ENCODE measurements at places on chromosomes 4 and X. TPM values are rescaled to one million over a fixed set of nuclear protein-coding genes. Genes with fewer than 3 reads are reported as not detected.

DNA sequence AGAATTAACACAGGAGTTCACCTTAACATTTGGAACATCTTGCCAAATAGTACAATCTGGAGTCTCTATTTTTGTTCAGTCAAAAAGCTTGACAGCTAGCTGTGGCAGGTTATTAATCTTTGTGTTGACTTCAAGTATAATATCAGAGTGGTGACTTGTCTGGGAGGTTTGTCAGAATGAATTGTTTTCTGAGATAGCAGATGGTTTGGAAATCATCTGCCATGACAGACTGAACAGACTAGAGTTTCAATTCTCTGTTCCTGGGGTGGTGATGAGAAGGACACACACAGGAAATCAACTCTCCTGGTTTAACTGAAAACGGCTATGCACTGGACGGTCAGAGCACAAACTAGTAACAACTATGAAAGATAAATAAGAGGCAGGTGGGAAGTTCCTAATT, 203.3 kb upstream of the EMCN start:
- no peak for DNase-seq

DNA sequence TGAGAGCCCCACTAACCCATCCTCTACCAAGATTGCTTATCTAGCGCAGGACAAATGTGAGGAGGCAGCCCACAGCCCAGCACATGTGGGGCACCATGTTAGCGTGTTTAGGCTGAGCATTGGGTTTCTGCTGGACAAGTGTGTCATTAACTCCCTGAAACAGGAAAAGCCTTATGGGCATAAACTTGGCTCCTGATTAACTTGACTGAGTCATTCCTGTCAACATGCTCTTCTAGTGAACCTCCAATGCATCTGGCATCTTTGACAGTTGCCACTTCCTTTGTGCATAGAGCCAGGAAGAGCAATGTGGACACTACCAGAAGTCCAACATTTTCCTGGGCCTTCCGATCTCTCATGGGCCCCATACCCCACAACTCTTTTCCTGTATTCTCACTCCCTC, 2.5 kb downstream of the SPIN2A start:
- no peak for DNase-seq

DNA sequence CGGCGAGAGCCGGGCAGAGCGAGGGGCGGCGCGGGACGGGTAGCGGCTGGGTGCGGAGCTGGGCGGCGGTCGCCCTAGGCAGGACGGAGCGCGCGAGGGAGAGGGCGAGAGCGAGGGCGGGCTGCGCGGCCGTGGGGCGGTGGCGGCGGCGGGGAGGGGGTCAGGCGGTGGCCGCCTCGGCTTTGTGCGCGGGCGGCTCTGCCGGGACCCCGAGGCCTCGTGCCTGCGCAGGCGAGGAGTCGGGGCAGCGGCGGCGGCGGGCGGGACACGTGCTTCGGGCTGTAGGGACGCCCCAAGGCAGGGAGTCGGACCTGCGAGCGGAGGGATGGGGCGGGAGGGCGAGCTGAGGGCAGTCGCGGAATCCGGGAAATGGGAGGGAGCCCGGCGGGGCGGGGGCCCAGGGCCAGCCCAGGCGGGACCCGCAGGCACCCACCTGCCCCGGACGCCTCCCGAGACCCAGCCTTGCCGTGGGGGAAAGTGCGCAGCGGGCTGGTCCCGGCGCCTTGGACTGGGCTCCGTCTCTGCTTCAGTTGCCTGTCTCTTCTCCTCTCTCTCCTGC, 465 bp downstream of the BMPR1B start:
- no peak for DNase-seq

GRCh38 chr4:152666946-152667345, 12.9 kb downstream of the TMEM154 start:
- DNase-seq: no peak

- no peak for DNase-seq
These were observed 85.6 kb upstream of the EGFL6 start for GRCh38 chrX:13483773-13484172.

DNA sequence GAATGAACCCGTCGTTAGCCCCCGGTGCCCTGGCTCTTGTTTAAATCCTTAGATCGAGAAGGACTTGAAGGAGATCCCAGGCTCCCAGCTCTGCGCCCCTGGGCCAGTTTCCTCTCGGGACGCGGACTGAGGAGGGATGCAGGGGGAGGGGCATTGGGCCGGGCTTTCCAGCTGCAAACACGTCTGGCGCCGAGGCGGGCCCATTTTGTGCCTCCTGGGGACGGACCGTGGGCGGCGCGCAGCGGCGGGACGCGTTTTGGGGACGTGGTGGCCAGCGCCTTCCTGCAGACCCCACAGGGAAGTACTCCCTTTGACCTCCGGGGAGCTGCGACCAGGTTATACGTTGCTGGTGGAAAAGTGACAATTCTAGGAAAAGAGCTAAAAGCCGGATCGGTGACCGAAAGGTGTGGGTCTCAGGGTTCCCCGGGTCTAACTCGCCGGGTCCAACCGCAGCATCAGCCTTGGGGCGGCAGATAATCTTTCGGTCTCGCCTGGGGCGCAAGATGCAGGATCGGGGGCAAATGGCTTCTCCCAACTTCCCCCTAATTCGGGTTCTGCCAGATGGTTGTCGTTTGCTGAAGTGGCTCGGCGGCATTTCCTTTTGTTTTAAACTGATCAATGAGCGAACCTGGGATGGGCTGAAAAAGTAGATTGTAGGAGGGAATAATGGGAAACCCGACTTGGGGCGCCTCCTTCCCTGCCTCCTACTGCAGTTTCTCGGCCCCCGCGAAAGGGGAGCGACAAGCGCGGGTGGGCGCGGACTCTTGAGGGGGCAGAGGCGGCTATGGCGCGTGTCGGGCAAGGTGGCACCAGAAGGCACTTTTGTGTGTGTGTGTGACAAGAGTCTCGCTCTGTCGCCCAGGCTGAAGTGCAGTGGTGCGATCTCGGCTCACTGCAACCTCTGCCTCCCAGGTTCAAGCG, 2.9 kb downstream of the PDGFRA start:
- DNase-seq: peak; percentile 52

GRCh38 chr4:77007358-77008230, 58.0 kb downstream of the SEPTIN11 start:
- no peak for DNase-seq

The SRPK3 gene
- total RNA-seq: 0.30 TPM

DNA sequence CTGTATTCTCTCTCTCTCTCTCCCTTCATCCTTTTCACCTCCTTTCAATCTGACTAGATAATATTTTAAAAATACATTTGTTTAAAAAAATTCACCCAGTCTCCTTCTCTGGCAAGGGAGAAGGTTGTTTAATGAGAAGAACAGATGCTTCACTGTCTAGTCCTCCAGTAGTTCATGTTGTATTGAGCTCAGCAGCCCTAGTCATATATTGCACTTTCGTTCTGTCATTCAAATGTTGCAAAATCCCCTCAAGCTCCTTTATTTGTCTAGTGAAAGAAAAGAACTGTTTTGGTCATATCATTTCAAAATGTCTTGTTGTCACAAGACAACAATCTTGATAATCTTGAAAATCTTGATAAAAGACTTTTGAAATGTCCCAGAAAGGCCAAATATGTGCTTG, 248.0 kb downstream of the GALNTL6 start:
- no peak for DNase-seq

The GDPD2 gene
- 13.5 TPM for total RNA-seq

- no peak for DNase-seq
These were observed 83.8 kb downstream of the CCKAR start for GRCh38 chr4:26406346-26406975.

The FAM9C gene
- not detected for total RNA-seq

DNA sequence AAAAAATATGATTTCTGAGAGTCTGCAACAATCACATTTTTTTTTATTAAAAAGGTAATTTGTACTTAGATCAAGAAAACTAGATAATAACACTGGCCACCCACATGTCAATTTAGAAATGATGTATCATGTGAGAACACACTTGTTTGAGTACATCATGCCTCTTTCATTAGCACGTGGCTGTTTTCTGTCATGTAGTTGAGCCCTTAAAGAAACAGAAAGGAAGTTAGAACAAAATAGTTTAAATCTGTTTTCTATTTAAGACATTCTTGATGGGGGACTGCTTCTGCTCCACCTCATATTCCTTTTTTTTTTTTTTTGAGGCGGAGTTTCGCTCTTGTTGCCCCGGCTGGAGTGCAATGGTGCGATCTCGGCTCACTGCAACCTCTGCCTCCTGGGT, 207.5 kb downstream of the NSUN7 start:
- DNase-seq: no peak

DNA sequence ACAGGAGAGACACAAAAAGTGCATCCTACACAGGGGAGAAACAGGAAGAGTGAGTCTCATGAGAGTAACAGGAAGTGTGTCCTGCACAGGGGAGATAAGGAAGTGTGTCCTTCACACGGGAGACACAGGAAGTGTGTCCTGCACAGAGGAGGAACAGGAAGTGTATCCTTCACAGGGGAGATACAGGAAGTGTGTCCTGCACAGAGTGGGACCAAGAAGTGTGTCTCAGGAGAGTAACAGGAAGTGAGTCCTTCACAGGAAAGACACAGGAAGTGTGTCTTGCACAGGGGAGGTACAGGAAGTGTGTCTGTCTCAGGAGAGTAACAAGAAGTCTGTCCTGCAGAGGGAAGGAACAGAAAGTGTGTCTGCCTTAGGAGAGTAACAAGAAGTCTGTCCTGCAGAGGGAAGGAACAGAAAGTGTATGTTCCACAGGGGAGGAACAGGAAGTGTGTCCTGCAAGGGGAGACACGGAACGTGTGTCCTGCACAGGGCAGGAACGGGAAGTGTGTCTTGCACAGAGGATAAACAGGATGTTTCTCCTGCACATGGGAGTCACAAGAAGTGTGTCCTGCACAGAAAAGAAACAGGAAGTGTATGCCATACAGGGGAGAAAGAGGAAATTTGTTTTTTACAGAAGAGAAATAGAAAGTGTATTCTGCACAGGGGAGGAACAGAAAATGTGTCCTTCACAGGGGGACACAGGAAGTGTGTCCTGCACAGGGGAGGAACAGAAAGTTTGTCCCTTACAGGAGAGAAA, 102.0 kb downstream of the ARSF start:
- no peak for DNase-seq

DNA sequence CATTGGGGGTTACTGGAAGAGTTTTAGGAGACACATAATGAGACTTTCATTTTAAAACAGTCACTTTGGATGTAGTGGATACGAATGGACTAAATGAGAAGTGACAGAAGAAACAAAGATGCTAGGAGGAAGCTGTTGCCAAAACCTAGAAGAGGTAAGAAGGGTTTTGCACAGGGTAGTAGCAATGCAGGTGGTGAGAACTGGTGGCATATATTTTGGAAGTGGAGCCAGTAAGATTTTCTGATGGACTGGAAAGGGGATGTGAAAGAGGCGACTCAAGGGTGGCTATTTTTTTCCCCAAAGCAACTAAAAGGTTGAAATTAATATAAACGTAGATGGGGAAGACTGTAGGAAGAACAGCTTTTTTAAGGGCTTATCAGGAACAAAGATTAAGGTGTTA, 462.0 kb downstream of the IL15 start:
- DNase-seq: no peak

The DDX60 gene
- total RNA-seq: 8.3 TPM

DNA sequence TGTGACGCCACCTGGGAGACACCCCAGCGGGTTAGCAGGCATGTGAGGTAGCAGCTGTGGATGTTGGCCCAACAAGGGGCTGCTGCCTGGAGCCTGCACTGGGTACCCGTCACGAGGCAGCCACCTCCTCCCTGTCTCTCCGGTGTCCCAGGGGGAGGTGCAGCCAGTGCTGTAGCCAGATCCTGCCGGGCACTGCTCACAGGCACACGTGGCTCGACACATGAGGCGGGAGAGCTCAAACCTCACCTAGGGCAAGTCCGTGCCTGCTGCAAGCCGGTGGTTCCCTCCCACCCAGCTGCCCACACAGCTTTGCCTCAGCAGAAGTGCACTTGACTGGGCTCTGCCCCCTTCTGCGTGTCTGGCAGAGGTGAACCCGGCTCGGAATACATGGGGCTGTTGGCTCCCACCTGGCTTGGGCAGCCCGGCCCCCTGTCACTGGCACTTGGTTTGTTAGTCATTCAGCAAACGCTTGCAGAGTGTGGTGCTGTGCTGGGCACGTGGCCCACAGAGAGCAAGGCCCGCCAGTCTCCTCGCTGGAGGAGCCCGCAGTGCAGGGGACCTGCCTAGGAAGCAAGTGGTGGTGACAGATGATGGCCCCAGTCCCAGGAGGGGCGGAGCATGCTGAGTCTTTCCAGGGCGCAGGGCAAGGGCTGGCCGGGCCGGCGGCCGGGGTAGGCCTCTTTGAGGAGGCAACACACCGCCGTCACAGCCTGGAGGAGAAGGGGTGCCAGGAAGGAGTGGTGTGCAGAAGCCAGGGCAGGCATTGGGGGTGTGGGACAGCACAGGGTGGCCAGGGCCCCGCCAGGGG, 10.1 kb upstream of the SH3TC1 start:
- peak; percentile 76 for DNase-seq

GRCh38 chr4:143287572-143287923, 49.1 kb upstream of the GAB1 start:
- DNase-seq: no peak

DNA sequence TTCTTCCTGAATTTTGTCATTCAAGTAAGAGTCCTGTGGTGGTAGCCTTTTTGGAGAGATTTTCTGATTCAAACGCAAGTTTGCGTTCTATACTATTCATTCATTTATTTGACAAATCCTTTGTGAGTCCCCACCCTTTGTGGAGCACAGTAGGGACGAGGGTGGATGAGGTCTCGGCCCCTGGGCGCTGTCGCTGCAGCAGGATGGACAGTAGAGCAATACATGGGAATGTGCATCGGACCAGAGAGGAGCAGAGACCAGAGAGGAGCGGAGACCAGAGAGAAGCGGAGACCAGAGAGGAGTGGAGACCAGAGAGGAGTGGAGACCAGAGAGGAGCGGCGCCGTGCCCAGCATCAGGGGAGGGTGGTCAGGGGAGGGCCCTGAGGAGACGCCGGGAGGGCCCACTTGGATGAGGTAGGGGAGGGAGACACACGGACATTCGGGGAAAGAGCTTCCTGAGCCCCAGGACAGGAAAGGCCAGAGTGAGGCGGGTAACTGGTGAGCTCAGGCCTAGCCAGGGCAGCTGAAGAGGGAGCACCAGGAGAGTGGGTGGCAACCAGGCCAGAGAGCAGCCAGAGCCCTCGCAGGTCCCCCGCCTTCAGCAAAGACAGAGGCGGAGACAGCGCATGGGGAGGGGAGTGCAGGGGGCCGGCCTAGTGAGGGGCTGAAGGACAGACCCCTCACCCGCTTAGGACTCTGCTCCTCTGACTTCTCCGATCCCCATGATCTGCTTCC, 67.3 kb downstream of the NAT8L start:
- no peak for DNase-seq

DNA sequence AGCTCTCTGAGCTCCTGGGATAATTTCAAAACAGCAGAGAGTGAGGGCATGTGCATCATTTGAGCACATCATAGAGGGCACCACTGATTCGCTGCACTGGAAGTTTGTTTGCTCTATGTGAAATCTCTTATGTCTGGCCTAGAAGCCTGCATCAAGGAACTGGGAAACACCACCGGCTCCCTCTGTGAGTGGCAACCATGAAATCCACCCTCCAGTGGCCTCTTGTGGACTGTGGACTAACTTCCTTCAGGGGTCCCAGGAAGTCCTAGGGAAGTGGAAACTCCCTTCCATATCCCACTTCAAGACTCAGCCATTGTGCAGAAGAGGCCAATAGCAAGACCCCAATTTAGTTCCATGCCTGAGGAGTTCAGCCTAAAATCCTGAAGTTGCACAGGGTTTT, 48.0 kb upstream of the IGFBP7 start:
- DNase-seq: no peak

All from lower leg skin (tissue), 4 donors.